ENCODE measurements at places on chromosomes 11 and 22.

GRCh38 chr11:89490981-89491690 lies at the start of gene NOX4:
TSS of gene NOX4 (minus strand) at chr11:89491375. CDS start at chr11:89491246, 129 bp downstream.
- DNase-seq, result no peak

GRCh38 chr11:21511835-21512440 lies 680.9 kb upstream of the ANO5 start:
- DNase-seq, result peak; percentile 38

- DNase-seq, result no peak
Observed at GRCh38 chr22:19495562-19496323, 16.0 kb downstream of the CDC45 start.

GRCh38 chr11:132347156-132348090 lies 977.0 kb downstream of the NTM start:
- DNase-seq, result no peak

- no peak for DNase-seq
Observed at GRCh38 chr22:45817745-45818423, 146.2 kb downstream of the ATXN10 start.

- DNase-seq, result no peak
Observed at GRCh38 chr22:20218326-20218872, 49.7 kb downstream of the RTN4R start.

GRCh38 chr11:117878314-117878938 lies 2.0 kb upstream of the FXYD6 start:
- no peak for DNase-seq

DNA sequence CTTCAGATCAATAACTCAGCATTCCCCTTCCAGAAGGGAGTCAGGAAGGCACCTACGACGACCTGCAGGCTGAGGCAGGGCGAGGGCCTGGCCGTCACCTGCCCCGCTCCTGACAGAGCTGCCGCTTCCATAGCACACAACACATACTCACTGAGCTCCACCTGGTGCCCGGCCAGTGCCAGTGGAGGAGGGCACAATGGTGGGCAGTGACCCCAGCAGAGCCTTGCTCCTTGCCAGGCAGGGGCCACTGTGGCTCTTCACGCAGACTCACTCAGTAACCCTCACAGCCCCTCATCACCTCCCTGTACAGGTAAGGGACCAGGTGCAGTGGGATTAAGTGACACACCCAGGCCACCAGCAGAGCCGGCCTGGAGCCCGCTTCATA lies 24.6 kb downstream of the LRFN4 start:
- DNase-seq, result no peak

- no peak for DNase-seq
Observed at GRCh38 chr11:8070417-8071115, 10.4 kb upstream of the TUB start.

GRCh38 chr11:82986446-82986845 lies 84.9 kb downstream of the DDIAS start:
- DNase-seq, result no peak

GRCh38 chr11:93623920-93624319 lies 37.6 kb upstream of the CEP295 start:
- no peak for DNase-seq

DNA sequence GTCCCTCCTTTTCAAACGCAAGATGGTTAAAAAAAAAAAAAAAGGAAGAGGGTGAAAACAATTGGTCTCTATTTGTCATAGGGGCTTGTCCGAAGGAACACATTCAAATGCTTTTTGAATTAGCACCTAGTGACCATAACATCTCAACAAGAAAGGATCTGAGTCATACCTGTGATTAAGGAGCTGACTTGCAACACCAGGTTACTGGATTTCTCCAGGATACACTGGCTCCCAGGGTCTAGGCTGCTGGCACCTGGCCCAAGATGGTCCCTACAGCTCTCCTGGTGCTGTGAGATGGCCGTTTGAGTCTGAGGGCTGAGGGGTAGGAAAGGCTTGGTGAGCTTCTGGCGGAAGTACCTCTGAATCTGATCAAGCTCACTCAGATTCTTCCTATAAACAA lies 28.4 kb upstream of the UCP3 start:
- no peak for DNase-seq

GRCh38 chr11:2796508-2797113 lies 89.0 kb downstream of the CDKN1C start:
- DNase-seq, result no peak

GRCh38 chr11:91209306-91209705 lies 986.5 kb upstream of the CHORDC1 start:
- no peak for DNase-seq

GRCh38 chr11:19311308-19312030 lies 70.7 kb upstream of the E2F8 start:
- DNase-seq, result peak; percentile 38

GRCh38 chr11:68525336-68525735 lies 64.8 kb downstream of the PPP6R3 start:
- no peak for DNase-seq

- no peak for DNase-seq
Observed at GRCh38 chr11:128523641-128524040, 63.7 kb downstream of the ETS1 start.

- DNase-seq, result no peak
Observed at GRCh38 chr11:93784935-93785360, 866 bp downstream of the MED17 start.
